ENCODE measurements at places on chromosomes 11 and 22.

DNA sequence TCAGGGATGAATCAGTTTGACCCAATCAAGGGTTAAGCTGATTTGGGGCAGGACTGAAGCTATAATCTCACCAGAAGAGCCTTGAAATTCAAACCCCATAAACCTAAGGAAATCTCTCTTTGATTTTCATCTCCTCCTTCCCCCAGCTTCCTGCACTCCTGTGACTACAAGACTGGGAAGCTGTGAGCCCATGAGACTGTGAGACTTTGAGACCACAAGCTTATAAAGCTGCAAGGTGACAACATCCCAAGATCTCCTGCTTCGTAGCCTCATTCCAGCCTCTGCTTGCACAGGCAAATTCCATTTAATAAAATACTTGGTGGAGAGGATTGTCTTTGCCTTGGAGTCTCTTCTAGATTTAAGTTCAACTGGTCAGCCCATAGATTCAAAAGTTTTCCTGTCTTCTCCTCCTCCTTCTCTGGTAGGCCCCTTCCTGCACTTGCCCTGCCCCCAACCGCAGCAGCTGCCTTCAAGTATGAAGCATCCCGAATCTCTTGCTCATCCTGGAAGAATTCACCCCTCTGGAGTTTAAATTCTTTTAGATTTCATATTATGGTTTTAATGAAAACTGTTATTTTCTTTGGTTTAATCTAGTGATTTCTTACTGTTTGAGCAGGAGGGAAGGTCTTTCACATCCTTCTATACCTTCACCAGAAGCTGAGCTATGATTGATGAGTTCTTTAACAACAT lies 42.1 kb downstream of the PAMR1 start:
- no peak for DNase-seq

- DNase-seq, result no peak
Measured at GRCh38 chr11:20025332-20025840, 134.9 kb downstream of the DBX1 start.

- no peak for DNase-seq
Measured at GRCh38 chr22:23822101-23822671, 16.6 kb downstream of the DERL3 start.

DNA sequence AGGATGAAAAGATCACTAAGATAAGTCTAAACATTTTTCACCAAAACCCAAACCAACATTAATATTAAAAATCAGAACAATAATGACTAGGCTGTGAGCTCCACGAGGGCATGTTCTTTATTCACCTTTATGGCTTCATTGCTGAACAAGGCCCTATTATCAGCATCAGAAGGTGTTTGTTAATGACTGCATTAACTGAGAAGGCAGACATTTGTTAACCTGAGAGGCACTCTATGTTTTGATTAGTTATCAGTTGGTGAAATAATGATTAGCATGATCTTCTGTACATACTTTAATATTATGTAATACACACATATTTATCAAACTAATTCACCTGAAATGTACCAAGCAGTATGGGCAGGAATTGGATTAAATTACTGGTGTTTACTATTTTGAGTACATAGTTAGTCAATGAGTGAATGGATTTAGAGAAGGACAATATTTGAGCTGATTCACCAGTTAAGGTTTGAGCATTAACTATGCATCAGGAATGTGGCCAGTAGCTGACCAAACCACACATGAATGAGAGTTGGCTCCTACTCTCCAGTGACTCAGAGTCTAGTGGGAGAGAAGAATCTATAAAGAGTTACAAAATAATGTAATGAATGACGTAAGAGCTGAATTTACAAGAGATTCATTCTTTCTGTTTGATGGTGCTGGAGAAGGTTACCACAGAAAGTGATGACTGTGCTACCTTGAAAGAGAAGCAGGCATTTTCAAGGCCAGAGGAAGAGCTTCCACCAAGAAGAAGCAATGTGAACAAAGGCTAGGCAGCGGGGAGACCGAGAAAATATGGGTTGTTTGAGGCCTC lies 6.7 kb downstream of the IL18 start:
- DNase-seq, result no peak

All from stimulated activated CD8-positive, alpha-beta memory T cell treated with anti-CD3 and anti-CD28 coated beads, Interleukin-15, amount 100 ng/mL, for 1 hour (primary cell).